ENCODE measurements at places on chromosomes 1 and 21. TPM values are rescaled to one million over a fixed set of nuclear protein-coding genes. Genes with fewer than 3 reads are reported as not detected.

Gene ALDH4A1
- 6.3 TPM for total RNA-seq

Gene SH3BP5L
- 31.5 TPM for total RNA-seq

Gene EPHA8
- not detected for total RNA-seq

Gene ZYG11A
- total RNA-seq = not detected

Gene DENND2C
- 5.8 TPM for total RNA-seq

Gene SPRR2E
- total RNA-seq = not detected

Gene GSTM2
- total RNA-seq = 0.70 TPM

Gene LRRN2
- not detected for total RNA-seq

- no peak overlapping the region for H3K4me3 ChIP-seq
- H3K27me3 ChIP-seq = no peaks in the 10 kb centered on the region
- DNase-seq = no peak
- no peak overlapping the region for H3K27ac ChIP-seq
These were observed 31.9 kb upstream of the RGS21 start for GRCh38 chr1:192284927-192285326.

GRCh38 chr1:147527941-147528936 is 13.1 kb upstream of the BCL9 start:
- no peaks in the 10 kb centered on the region for H3K4me1 ChIP-seq
- no peak overlapping the region for H3K27ac ChIP-seq

DNA sequence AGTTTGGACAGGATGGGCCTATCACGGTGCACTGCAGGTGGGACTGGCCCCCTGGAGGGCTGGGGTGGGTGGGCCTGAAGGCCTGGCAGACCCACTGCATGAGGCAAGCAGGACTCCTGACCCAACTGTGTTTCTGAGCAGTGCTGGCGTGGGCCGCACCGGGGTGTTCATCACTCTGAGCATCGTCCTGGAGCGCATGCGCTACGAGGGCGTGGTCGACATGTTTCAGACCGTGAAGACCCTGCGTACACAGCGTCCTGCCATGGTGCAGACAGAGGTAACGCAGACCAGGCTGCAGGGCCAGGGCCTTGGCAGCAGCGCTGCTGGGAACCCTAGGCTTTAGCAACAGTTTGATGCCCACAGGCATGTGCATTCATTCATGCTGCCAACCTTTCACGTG is 29.0 kb upstream of the KDM4A start:
- H3K27me3 ChIP-seq = no peaks in the 10 kb centered on the region
- H3K27ac ChIP-seq = no peak overlapping the region
- H3K4me1 ChIP-seq = no peaks in the 10 kb centered on the region
- peaks cover 6% of the 10 kb centered on the region for H3K36me3 ChIP-seq

DNA sequence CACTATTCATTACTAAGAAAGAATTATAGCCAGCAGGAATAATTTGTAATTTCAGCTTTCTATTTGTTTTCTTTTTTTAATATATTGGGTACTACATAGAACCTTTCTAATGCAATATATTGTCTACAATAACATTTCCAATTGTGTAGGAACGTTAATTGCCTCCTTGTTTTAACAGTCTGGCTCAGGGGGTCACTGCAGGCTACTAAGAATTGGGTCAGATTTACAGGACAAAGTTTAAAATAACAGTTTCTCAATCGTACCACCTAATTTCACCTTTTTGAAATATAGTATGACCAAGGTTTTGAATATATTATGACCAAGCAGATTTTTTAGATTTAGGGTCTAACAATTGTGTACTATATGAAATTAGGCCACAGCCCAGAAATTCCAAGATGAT is 2.4 kb downstream of the CFH start:
- no peaks in the 10 kb centered on the region for H3K27me3 ChIP-seq
- H3K27ac ChIP-seq = peak overlapping the region; percentile 95
- peaks cover 29% of the 10 kb centered on the region for H3K4me1 ChIP-seq
- no peaks in the 10 kb centered on the region for H3K36me3 ChIP-seq

DNA sequence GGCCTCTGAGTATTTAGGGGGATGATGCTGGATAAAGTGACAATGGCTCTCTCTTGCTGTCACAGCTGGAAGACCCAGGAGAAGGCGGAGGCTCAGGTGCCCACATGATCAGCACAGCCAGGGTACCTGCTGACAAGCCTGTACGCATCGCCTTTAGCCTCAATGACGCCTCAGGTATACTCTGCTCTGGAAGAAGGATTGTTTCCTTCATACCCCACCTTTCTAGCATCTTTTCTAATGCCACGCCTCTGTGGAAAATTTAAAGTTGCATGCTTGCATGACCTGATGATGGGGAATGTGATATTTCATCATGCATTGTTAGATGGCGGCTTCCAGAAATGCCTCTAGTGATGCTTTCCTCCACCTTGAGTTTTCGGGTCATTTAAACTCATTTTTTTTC is 2.8 kb downstream of the MAP3K7CL start:
- no peak for DNase-seq
- peaks cover 10% of the 10 kb centered on the region for H3K4me1 ChIP-seq
- no peak overlapping the region for H3K27ac ChIP-seq
- H3K27me3 ChIP-seq = no peaks in the 10 kb centered on the region
- H3K36me3 ChIP-seq = no peaks in the 10 kb centered on the region
- H3K4me3 ChIP-seq = no peak overlapping the region

DNA sequence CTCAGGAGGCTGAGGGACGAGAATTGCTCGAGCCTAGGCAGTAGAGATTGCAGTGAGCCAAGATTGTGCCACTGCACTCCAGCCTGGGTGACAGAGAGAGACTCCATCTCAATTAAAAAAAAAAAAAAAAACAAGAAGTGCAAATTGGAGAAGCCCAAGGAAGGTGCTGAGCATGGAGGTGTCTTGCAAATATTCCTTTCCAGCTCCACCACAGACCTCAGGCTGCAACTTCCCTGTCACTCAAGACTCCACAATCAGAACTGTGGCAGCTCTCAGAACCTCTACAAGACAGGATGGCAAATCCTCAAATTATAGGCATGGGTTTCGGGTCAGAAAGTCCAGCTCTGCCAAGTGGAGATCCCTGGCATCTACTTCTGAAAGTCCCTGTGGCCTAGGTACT is 104.4 kb upstream of the TIAM1 start:
- H3K4me3 ChIP-seq = no peak overlapping the region
- no peaks in the 10 kb centered on the region for H3K27me3 ChIP-seq
- no peak overlapping the region for H3K27ac ChIP-seq
- H3K36me3 ChIP-seq = no peaks in the 10 kb centered on the region
- DNase-seq = no peak

DNA sequence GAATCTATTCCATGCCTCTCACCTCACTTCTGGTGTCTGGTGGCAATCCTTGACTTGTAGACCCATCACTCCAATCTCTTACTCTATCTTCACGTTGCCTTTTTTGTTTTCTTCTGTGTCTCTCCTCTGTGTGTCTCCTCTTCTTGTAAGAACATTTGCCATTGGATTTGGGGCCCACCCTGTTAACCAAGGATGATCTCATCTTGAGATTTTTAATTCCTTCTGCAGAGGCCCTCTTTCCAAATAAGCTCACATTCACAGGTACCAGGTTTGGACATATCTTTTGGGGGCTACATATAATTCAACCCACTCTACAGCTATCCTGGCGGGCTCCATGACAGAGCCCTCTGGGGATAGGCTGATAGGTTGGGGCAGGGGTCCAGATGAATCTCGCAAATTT is 55.8 kb downstream of the UBE2T start:
- peaks cover 17% of the 10 kb centered on the region for H3K27me3 ChIP-seq
- no peak overlapping the region for H3K27ac ChIP-seq
- peaks cover 46% of the 10 kb centered on the region for H3K4me1 ChIP-seq
- peaks cover 7% of the 10 kb centered on the region for H3K36me3 ChIP-seq
- DNase-seq = no peak

GRCh38 chr1:47212636-47213229 is 19.3 kb downstream of the TAL1 start:
- no peaks in the 10 kb centered on the region for H3K4me1 ChIP-seq
- DNase-seq = no peak
- no peak overlapping the region for H3K4me3 ChIP-seq

DNA sequence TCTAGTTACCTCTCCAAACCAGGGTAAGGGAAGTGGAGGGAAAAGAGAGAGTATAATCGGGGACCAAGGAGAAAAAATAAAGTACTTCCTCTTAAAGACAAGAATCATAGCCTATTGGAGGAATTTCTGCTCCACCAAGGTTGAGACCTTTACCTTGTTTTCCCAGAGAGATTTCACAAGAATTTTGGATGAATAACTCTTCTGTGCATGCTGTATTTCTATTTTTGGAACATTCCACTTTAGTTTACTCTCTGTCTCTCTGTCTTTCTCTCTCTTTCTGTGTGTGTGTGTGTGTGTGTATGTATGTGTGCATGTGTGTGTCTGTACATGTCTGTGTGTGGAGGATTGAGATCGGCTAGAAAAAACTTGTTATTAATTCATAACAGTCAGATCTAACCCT is 318.4 kb upstream of the RGS18 start:
- H3K4me3 ChIP-seq = peak overlapping the region; percentile 10
- no peaks in the 10 kb centered on the region for H3K36me3 ChIP-seq
- H3K27me3 ChIP-seq = no peaks in the 10 kb centered on the region
- H3K4me1 ChIP-seq = peaks cover 13% of the 10 kb centered on the region

DNA sequence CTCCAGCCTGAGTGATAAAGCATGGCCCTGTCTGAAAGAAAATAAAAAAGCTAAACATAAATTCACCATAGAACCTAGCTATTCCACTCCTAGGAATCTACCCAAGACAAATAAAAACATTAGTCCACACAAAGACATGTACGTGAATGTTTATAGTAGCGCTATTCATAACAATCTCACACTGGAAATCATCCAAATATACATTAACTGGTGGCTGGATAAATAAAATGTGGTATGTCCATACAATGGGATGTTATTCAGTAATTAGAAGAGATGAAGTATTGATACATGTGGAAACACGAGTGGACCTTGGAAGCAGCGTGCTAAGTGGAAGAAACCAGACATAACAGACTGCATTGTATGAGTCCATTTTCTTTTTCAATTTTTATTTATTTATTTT is 29.7 kb downstream of the RIPPLY3 start:
- no peaks in the 10 kb centered on the region for H3K27me3 ChIP-seq
- H3K27ac ChIP-seq = no peak overlapping the region
- no peaks in the 10 kb centered on the region for H3K36me3 ChIP-seq
- no peak overlapping the region for H3K4me3 ChIP-seq

GRCh38 chr1:3940081-3940753 is 40.1 kb upstream of the C1orf174 start:
- no peak for DNase-seq
- no peaks in the 10 kb centered on the region for H3K4me1 ChIP-seq
- H3K36me3 ChIP-seq = no peaks in the 10 kb centered on the region
- H3K27me3 ChIP-seq = no peaks in the 10 kb centered on the region
- no peak overlapping the region for H3K4me3 ChIP-seq

DNA sequence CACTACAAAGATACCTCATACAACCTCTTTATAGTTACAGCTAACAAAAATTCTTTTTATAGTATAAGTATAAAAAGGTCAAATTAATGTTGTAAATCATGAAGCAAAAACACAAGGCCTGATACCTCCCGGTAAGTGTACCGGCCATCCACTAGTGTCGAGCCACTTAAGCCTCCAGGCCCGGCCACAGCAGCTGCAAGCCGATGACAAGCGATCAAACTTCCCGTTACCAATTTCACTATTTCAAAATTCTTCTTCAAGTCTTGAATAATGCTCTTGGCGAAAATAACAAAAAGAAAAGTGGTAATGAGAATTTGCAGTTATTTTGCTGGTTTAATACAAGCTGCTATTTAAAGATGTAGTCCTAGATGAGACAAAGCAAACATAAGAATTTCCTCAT is 67.6 kb downstream of the USP24 start:
- no peaks in the 10 kb centered on the region for H3K27me3 ChIP-seq
- no peak for DNase-seq
- H3K36me3 ChIP-seq = peaks cover 53% of the 10 kb centered on the region
- no peak overlapping the region for H3K27ac ChIP-seq
- H3K4me3 ChIP-seq = no peak overlapping the region
- no peaks in the 10 kb centered on the region for H3K4me1 ChIP-seq

- no peaks in the 10 kb centered on the region for H3K4me1 ChIP-seq
- no peak for DNase-seq
- H3K4me3 ChIP-seq = no peak overlapping the region
- H3K36me3 ChIP-seq = no peaks in the 10 kb centered on the region
These were observed 2.8 kb downstream of the CD48 start for GRCh38 chr1:160708801-160709200.

DNA sequence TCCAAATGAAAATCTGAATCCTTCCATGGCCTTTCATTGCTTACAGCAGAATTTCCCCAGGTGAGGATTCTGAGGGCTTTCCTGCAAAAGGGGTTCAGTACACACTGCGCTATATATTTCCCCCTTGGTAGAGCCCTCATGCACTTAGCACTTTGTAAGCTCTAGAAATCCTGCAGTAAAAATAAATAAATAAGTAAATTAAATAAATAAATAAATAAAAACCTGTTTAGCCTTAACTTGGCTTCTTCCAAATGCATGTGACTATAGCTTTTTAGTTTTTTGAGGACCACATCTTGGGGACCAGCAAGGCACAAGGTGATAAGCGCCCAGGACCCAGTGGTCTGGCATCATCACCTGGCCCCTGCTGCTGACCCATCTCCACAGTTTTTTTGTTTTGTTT is 3.2 kb upstream of the BMP8B start:
- no peaks in the 10 kb centered on the region for H3K27me3 ChIP-seq
- no peak overlapping the region for H3K27ac ChIP-seq
- H3K36me3 ChIP-seq = no peaks in the 10 kb centered on the region
- H3K4me3 ChIP-seq = no peak overlapping the region
- DNase-seq = no peak
- peaks cover 13% of the 10 kb centered on the region for H3K4me1 ChIP-seq

- peak overlapping the region; percentile 95 for H3K27ac ChIP-seq
- no peaks in the 10 kb centered on the region for H3K27me3 ChIP-seq
- H3K4me1 ChIP-seq = peaks cover 34% of the 10 kb centered on the region
- DNase-seq = peak; percentile 95
These were observed 30.1 kb downstream of the SGIP1 start for GRCh38 chr1:66563941-66564630.

- no peaks in the 10 kb centered on the region for H3K36me3 ChIP-seq
- no peak overlapping the region for H3K27ac ChIP-seq
These were observed 141.1 kb upstream of the ETV3 start for GRCh38 chr1:157279138-157279801.

GRCh38 chr1:50930965-50931737 is 28.9 kb downstream of the FAF1 start:
- no peaks in the 10 kb centered on the region for H3K27me3 ChIP-seq
- no peak overlapping the region for H3K27ac ChIP-seq
- peaks cover 13% of the 10 kb centered on the region for H3K36me3 ChIP-seq
- DNase-seq = no peak
- peaks cover 4% of the 10 kb centered on the region for H3K4me1 ChIP-seq

DNA sequence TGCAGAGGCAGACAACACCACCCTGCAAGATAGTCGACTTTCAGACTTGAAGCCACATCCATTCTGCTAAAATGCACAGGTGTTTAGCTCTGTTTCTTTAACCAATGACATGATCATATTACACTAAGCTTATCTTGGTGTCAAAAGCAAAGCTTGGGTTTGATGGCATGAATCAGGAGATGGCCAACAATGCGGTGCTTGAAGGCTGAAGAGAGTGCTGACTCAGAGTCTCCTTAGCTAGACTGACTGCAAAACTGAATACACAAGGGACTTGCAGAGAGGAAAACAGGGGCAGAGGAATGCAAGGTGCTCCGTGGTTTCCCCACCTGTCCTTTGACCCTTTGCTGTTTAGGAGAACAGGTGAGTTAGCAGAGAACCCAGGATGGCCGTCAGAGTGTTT is 262.6 kb downstream of the SIPA1L2 start:
- H3K4me1 ChIP-seq = peaks cover 6% of the 10 kb centered on the region
- no peak overlapping the region for H3K4me3 ChIP-seq
- no peak overlapping the region for H3K27ac ChIP-seq
- no peak for DNase-seq

Data from MCF 10A (cell line).